CD8-positive, alpha-beta memory T cell (primary cell): ENCODE measurements at places on chromosomes 11 and 22. TPM values are rescaled to one million over a fixed set of nuclear protein-coding genes. Genes with fewer than 3 reads are reported as not detected.

The OR52M1 gene
- total RNA-seq: not detected

The TTC36 gene
- total RNA-seq: 0.59 TPM

The MRGPRD gene
- not detected for total RNA-seq

The SLC22A9 gene
- total RNA-seq: not detected

The ARSA gene
- 23.6 TPM for total RNA-seq
